Skeletal muscle cell (primary cell): ENCODE measurements at places on chromosomes 4 and X.

DNA sequence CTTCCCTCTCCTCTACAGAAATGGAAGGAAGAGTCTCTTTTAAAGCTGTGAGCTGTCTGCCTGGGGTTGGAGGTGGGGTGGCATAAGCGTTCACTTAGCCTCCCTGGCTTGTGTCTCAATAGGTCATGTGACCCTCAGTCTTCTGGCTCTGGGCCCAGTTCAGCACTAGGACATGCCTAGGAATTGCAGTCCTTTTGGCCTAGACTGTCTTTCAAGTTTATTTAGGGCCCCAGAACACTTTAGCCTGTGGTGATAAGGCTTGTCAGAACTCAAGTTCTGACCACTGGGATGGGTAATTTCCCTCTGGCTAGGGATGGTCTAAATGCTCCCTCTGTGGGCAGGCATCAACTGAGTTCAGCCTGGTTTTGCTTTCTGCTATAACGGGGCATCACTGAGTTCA is 34.3 kb upstream of the ARMCX4 start:
- DNase-seq: no peak

GRCh38 chr4:114108869-114109268 is 129.4 kb upstream of the ARSJ start:
- no peak for DNase-seq

DNA sequence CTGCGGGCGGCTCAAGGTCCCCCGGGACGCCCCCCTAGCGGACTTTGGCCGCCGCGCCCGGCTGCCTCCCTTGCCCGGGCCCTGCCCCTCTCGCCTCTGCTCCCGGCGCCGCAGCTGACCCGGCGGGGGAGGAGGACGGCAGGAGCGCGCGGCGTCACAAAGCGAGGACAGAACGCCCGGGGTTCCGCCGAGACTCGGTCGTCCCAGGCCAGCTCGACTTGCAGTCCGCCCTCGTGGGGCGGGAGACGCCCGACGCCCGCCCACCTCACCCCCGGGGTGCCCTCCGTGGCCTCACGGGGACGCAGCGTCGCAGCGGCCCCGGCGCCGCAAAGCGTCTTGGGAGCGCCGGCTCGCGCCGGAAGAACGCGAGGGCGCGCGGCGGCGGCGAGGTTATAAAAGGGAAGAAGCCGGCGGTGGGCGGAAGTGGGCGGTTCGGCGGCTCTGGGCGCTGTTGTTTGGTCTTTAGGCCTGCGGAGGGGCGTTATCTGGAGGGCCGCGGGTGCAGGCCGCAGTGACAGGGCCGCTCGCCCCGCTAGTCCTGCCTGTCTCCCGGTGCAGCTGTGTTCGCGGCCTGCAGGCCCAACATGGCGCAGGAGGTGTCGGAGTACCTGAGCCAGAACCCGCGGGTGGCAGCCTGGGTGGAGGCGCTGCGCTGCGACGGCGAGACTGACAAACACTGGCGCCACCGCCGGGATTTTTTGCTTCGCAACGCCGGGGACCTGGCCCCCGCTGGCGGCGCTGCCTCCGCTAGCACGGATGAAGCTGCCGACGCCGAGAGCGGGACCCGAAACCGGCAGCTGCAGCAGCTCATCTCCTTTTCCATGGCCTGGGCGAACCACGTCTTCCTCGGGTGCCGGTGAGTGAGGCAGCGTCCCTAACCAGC is at the start of gene CDKN2AIP:
CDKN2AIP (plus strand) TSS at position 423 of the 883 bp plus-strand sequence; CDS start at position 585, 162 bp downstream.
- DNase-seq: peak; percentile 73

DNA sequence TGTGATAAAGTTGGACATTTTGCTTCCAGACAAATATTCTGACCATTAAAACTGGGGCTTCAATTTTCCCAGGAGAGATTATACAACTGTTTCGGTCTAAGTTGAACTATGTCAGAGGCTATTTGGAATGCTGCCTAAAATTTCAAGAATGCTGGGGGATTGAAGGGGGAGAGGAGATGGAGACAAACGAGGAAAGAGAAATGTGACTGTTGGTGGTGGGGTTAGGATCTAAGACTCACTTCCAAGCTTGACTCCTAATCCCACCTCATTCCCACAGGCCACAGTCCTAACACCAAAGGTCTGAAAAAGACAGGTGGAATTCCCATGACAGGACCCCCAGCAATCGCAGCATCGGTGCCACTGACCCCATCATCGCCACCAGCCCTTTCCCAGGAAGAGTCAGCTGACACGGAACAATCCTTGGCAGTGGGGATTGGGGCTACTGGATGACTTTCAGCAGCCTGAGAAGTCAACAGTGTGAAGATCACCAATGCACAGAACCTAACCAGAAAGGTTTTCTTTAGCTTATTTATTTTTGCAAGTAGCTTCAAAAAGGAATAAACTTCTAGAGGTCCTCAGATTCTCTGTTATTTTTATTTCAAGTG is 74.0 kb upstream of the PRSS48 start:
- DNase-seq: peak; percentile 28

GRCh38 chr4:182853731-182854330 is 63.4 kb downstream of the DCTD start:
- DNase-seq: no peak

GRCh38 chrX:39022106-39022505 is 220.8 kb downstream of the MID1IP1 start:
- DNase-seq: no peak

- no peak for DNase-seq
Observed at GRCh38 chrX:139725720-139726119, 17.8 kb upstream of the MCF2 start.

GRCh38 chrX:139784807-139785206 is 76.8 kb upstream of the MCF2 start:
- DNase-seq: no peak

GRCh38 chr4:173264245-173264644 is 69.9 kb downstream of the HMGB2 start:
- no peak for DNase-seq

GRCh38 chr4:40954088-40954668 is 204.4 kb downstream of the NSUN7 start:
- DNase-seq: no peak

DNA sequence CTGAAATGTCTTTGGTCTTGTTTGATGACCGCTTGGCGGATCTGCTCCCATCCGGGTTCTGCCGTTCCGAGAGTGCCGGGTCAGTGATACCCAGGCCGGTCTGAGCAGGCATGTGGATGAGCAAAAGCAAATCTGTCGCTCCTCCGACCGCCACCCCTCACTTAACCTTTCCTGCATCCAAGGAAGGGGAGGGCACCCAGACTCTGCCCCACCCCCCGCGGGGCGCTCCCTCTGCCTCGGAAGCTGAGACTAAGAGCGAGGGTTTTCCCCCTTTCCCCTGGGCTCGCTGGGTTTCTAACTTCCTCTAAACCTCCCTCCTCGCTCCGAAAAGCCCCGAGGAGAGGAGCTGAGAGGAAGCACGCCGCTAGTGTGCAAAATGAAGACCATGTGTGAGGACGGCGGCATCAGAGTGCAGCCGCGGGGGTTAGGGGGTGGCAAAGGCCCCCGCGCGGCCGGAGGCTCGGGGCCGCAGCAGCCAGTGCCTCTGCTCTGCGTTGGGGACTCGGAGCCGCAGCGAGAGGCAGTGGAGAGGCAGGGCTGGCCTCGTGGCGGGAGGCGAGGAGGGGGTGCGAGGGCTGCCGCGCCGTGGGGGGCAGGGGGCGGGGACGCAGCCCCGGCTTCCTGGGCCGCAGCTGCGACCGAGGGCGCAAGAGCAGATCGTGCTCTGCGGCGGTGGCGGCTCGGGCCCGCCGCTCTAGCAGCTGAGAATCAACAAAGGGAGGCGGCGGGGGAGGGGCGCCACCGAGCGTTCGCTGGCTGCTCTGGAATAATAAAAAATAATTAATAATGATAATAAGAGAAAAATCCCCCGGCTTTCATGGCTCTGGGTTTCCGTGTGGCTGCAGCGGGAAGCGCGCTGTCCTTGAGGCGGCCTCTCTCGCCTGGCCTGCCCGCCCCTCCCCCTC is 55.8 kb upstream of the BCOR start:
- no peak for DNase-seq

- no peak for DNase-seq
Observed at GRCh38 chr4:143559757-143560147, 46.2 kb downstream of the SMARCA5 start.

GRCh38 chrX:134773041-134773440 is 114.8 kb upstream of the PLAC1 start:
- no peak for DNase-seq

- peak; percentile 85 for DNase-seq
Observed at GRCh38 chr4:139988863-139989765, 164.9 kb downstream of the MAML3 start.

DNA sequence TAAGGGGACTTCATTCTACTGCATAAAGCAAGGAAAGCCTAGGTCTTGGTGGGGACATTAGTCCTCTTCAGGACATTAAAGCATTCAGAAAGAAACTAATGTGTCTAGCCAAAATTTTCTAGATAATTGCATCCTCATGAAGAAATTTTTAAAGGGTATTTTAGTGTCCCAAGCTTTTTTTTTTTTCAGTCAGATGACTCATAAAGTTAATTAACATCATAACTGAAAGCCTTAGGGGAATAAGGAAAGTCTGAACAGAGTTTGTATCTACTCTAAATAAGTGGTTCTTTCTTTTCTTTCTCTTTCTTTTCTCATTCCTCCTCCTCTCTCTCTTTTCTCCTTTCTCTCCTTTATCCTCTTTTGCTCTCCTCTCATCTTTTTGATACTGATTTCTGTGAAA is 202.4 kb downstream of the ADAMTS3 start:
- DNase-seq: no peak

DNA sequence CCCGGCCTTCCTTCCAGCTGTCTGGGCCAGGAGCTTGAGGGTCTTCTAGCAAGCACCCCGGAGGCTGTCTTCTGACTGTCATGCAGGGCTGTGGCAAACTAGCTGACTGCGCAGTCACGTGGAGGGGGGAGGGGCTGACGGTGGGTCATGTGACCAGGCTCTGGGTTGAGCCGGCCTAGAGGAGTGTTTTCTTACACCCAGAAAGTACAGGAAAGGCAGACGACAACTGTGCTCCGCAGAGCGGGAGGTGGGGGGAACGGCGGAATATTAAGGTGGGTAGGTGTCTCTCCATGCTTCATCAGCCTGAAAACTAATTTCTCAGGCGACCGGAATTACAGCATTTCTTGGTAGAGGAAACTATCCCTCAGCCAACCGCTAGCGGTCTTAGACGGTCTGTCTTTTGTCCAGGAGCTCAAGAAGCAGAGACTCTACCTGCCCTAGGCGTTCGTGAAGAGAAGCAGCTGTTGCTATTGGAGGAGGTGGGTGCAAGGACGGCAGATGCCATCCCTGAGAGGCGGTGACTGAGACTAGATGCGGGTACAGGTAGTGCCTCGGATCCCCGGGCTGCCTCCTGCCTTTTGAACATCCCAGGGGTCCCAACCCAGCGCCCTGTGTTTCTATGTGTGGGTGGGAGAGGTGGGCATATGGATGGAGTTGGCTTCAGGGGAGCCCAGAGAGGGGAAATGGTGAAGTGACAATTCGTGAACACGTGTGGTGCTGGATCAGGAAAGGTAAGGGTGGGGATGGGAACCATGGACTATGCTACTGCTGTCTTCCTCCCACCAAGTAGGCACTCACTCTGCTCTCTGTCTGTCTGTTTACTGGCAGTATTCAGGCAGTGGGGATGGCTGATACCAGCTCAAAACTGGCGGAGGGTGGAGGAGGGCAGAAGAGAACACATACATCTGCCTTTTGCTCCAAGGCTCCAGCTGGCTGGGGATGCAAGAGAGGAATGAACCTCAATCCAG is 8.8 kb downstream of the GPRASP1 start:
- no peak for DNase-seq

DNA sequence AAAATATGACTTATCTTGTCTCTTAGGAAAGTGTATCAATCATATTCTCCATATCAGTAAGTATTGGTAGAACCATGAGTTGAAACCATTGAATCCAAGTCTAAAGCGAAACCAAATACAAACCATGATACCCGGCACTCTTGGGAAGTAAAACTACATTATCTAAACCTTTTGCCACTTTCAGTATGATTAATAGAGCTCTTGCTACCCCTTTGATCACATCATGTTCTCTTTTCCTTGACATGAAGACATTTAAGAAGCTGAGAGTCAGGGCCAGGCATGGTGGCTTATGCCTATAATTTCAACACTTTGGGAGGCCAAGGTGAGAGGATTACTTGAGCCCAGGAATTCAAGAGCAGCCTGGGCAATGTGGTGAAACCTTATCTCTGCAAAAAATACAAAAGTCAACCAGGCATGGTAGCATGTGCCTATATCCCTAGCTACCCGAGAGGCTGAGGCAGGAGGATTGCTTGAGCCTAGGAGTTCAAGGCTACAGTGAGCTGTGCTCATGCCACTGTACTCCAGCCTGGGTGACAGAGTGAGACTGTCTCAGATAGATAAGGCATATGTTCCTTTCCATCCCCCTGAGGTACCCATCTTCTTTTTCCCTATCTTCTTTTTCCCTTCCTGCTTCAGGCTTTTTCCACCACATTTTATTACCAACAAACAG is 45.4 kb downstream of the CEP135 start:
- DNase-seq: no peak

DNA sequence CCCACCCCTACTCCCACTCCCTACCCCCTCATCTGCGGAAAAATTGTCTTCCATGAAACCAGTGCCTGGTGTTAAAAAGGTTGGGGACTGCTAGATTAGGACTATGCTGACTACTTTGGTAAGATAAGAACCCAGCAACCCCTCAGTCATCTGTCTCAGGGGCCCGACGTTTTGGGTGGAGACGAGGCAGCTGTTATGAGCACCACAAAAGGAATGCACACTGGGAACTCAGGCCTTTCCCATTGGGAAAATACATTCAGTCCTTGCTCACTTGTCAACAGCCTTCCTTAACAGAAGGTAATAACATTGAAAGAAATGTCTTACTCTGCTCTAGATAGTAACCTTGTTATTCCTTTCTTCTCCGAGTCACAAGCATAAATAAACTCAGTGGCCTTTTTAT is 310.8 kb downstream of the AFF2 start:
- DNase-seq: no peak

GRCh38 chr4:82434949-82435348 is 4.6 kb downstream of the ENOPH1 start:
- DNase-seq: no peak

- no peak for DNase-seq
Observed at GRCh38 chr4:25142468-25142867, 17.8 kb downstream of the SEPSECS start.

GRCh38 chr4:94507708-94508107 is 56.0 kb downstream of the PDLIM5 start:
- peak; percentile 97 for DNase-seq

GRCh38 chr4:6506616-6507140 is 34.3 kb upstream of the PPP2R2C start:
- no peak for DNase-seq

- peak; percentile 63 for DNase-seq
Observed at GRCh38 chr4:54281054-54281766, 52.1 kb downstream of the PDGFRA start.

GRCh38 chr4:77446601-77447000 is 159.0 kb upstream of the CXCL13 start:
- DNase-seq: no peak

GRCh38 chrX:72003811-72004750 is 93.4 kb downstream of the NHSL2 start:
- no peak for DNase-seq

GRCh38 chrX:139113708-139114107 is 402.2 kb upstream of the FGF13 start:
- no peak for DNase-seq
